ENCODE measurements at places on chromosomes 12 and 14.

GRCh38 chr12:116282371-116283286, 5.1 kb upstream of the MED13L start:
- peak; percentile 74 for DNase-seq
- peaks cover 82% of the 10 kb centered on the region for H3K4me1 ChIP-seq
- no peaks in the 10 kb centered on the region for H3K36me3 ChIP-seq
- H3K27ac ChIP-seq, result peak overlapping the region; percentile 64
- H3K27me3 ChIP-seq, result no peaks in the 10 kb centered on the region

DNA sequence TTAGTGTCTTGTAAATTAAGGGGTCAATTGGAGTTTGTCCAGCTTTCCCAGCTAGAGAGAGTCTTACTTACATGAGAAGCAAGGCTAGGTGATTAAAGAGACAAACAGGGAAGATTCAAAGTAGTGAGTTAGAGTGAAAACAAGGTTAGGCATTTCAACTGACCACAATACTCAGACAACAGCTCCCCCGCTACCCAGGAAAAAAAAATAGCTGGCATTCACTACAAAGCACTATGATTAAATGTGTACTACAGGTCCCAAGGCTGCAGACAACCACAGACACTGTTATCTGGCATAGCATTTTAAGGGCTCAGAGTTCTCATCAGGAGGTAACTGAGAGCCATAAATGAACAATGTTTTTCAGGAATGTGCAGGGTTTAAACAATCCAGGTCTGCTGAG, 680.9 kb downstream of the TMEM121 start:
- no peak overlapping the region for H3K4me3 ChIP-seq
- no peak overlapping the region for H3K27ac ChIP-seq
- H3K4me1 ChIP-seq, result no peaks in the 10 kb centered on the region
- no peak for DNase-seq

DNA sequence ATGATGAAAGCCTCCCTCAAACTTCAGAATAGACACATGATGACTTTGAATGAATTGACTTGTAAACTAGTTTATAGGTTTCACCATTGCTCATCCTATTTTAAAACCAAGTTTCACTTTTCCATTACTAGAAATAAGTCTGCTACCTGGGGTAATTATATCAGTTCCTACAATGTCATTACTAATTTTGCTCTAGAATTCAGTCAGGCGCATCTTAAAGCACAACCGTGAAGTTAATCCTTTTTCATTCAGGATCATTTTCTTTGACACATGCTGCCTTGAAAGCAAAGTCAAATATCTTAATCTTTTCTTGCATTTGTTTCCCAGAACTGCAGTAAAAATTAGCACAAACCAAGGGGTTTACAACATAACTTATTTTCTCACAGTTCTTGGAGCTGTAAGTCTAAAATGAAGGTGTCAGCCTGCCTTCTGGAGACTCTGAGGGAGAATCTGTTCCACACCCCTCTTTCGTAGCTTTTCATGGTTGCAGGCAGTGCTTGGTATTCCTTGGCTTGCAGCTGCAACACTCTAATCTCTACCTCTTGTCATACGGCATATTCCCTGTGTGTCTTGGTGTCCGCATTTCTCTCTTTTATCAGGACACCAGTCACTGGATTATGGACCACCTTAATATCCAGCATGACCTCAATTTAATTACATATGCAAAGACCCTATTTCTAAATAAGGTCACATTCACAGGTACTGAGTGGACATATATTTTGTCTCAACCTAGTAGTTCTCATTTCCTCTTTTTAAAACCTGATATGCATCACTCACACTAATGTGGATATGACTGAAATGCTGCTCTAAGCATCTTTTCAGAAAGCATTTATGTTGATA, 114.3 kb upstream of the PDZRN4 start:
- no peaks in the 10 kb centered on the region for H3K4me1 ChIP-seq
- no peaks in the 10 kb centered on the region for H3K36me3 ChIP-seq
- H3K27ac ChIP-seq, result no peak overlapping the region
- H3K4me3 ChIP-seq, result no peak overlapping the region
- no peaks in the 10 kb centered on the region for H3K27me3 ChIP-seq
- no peak for DNase-seq

- no peak overlapping the region for H3K4me3 ChIP-seq
- no peaks in the 10 kb centered on the region for H3K27me3 ChIP-seq
- H3K4me1 ChIP-seq, result no peaks in the 10 kb centered on the region
- DNase-seq, result no peak
Measured at GRCh38 chr14:106788534-106788933, 1262.2 kb downstream of the TMEM121 start.

- H3K4me3 ChIP-seq, result no peak overlapping the region
- no peak overlapping the region for H3K27ac ChIP-seq
- H3K36me3 ChIP-seq, result no peaks in the 10 kb centered on the region
- H3K4me1 ChIP-seq, result no peaks in the 10 kb centered on the region
Measured at GRCh38 chr12:30964896-30965612, 38.5 kb downstream of the TSPAN11 start.

GRCh38 chr12:120092551-120093335, 23.8 kb downstream of the RAB35 start:
- no peaks in the 10 kb centered on the region for H3K27me3 ChIP-seq
- peaks cover 2% of the 10 kb centered on the region for H3K4me1 ChIP-seq
- no peak for DNase-seq
- H3K4me3 ChIP-seq, result no peak overlapping the region
- H3K27ac ChIP-seq, result peak overlapping the region; percentile 2
- peaks cover 34% of the 10 kb centered on the region for H3K36me3 ChIP-seq

- H3K36me3 ChIP-seq, result no peaks in the 10 kb centered on the region
- no peak overlapping the region for H3K27ac ChIP-seq
- peaks cover 28% of the 10 kb centered on the region for H3K4me1 ChIP-seq
- no peak overlapping the region for H3K4me3 ChIP-seq
Measured at GRCh38 chr12:116380108-116380507, 102.6 kb upstream of the MED13L start.

GRCh38 chr12:59698600-59698999, 102.8 kb downstream of the SLC16A7 start:
- no peak overlapping the region for H3K4me3 ChIP-seq
- H3K27me3 ChIP-seq, result no peaks in the 10 kb centered on the region
- H3K4me1 ChIP-seq, result peaks cover 15% of the 10 kb centered on the region
- H3K36me3 ChIP-seq, result no peaks in the 10 kb centered on the region

GRCh38 chr14:59823179-59823578, 47.4 kb downstream of the RTN1 start:
- no peak overlapping the region for H3K27ac ChIP-seq
- DNase-seq, result no peak
- H3K36me3 ChIP-seq, result no peaks in the 10 kb centered on the region
- H3K27me3 ChIP-seq, result no peaks in the 10 kb centered on the region
- H3K4me3 ChIP-seq, result no peak overlapping the region

GRCh38 chr12:57099047-57099714, 10.3 kb downstream of the NAB2 start:
- H3K4me3 ChIP-seq, result no peak overlapping the region
- DNase-seq, result no peak
- peak overlapping the region; percentile 61 for H3K27ac ChIP-seq

DNA sequence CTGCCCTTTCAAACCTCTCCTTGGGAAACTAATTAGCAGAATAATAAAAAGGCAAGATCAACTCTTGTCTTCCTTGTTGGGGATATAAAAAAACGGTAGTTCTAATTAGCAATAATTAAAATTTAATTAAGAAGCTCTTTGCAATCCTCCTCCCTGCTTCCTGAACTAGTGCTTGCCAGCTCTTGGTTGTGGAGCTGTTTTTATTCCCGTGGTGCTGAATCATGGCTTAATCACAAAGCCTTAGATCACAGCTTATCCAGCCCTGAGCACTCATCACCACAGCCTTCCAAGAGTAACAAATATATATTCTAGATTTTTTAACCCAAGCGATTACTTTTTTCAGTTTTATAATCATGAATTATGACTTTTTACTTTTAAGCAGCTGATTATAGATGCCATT, 63.2 kb upstream of the INSM2 start:
- no peak for DNase-seq
- no peak overlapping the region for H3K4me3 ChIP-seq
- no peaks in the 10 kb centered on the region for H3K4me1 ChIP-seq
- peaks cover 3% of the 10 kb centered on the region for H3K27me3 ChIP-seq
- H3K36me3 ChIP-seq, result no peaks in the 10 kb centered on the region
